ENCODE measurements at places on chromosomes 3 and 15.

GRCh38 chr3:98552232-98553020 lies 20.6 kb downstream of the GPR15 start:
- no peak for DNase-seq

- no peak for DNase-seq
These were observed 2.5 kb downstream of the NDUFAF3 start for GRCh38 chr3:49024449-49024848.

DNA sequence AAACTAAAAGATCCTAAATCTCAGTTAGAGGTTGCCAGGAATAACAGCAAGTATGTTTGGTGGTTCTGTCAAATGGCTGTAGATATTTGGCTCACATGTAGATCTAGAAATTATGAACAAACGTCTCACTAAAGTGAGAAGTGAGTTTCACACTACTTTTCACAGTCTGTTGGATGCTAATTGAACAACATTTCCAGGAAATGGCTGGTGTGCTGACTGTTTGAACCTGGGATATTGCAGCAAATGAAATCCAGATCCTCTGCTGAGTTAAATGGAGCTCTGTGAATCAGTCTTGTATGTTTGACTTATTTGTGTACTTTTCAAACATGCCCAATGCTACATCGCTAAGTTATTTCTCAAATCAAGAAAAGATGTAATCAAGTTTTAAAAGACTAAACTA lies 21.3 kb upstream of the RSL24D1 start:
- no peak for DNase-seq

- DNase-seq = no peak
These were observed 13.1 kb upstream of the PLA2G4D start for GRCh38 chr15:42107473-42107872.

DNA sequence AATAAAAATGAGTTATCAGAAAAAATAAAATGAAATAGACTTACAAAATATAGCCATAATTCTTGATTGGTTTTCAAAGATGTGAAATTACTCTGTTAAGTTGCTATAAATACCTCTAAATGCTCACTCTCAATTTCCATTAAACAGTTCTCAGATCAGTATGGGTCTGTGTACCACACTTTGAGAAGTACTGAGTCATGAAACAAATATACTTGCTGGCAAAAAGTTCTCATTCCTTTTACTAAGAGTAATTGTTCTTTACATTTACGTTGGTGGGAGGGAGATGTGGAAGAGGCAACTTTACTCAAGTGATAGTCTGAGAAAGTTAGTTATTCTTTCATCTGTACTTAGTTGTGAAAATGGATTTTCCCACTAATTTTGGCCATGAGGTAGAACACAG lies 96.3 kb downstream of the ZNF385D start:
- no peak for DNase-seq
